ENCODE measurements at places on chromosomes 7 and 10. TPM values are rescaled to one million over a fixed set of nuclear protein-coding genes. Genes with fewer than 3 reads are reported as not detected.

The IL6 gene
- 0.41 TPM for total RNA-seq

The ETV1 gene
- 91.2 TPM for total RNA-seq

The SPDYE11 gene
- total RNA-seq: not detected

The CREB5 gene
- 2.7 TPM for total RNA-seq

The CAMK1D gene
- 10.6 TPM for total RNA-seq

The PDE1C gene
- total RNA-seq: 0.67 TPM

The DGKI gene
- total RNA-seq: 0.71 TPM

The BAIAP2L1 gene
- total RNA-seq: 42.0 TPM

The TMEM139 gene
- total RNA-seq: 4.4 TPM

The FAM13C gene
- 0.23 TPM for total RNA-seq

The PRR15 gene
- 7.9 TPM for total RNA-seq

The GPR37 gene
- total RNA-seq: 17.4 TPM

The VAX1 gene
- not detected for total RNA-seq

The ANKRD30A gene
- total RNA-seq: not detected

The TMEM254 gene
- total RNA-seq: 26.9 TPM

The HPSE2 gene
- 0.58 TPM for total RNA-seq

The FOXI2 gene
- 1.0 TPM for total RNA-seq

The ZDHHC4 gene
- total RNA-seq: 50.2 TPM

The PTPN20 gene
- total RNA-seq: not detected

The GLI3 gene
- 31.1 TPM for total RNA-seq

The ANKRD61 gene
- 0.42 TPM for total RNA-seq

The TSPAN12 gene
- total RNA-seq: 17.9 TPM

The GIMAP5 gene
- not detected for total RNA-seq

The DNMBP gene
- 26.7 TPM for total RNA-seq

The HTR5A gene
- not detected for total RNA-seq

The C10orf67 gene
- 0.11 TPM for total RNA-seq

The PAX2 gene
- total RNA-seq: not detected

The FGFR2 gene
- total RNA-seq: 81.6 TPM

The CRTAC1 gene
- total RNA-seq: 0.91 TPM

The FAM237B gene
- not detected for total RNA-seq

The FAM200A gene
- total RNA-seq: 7.5 TPM

The CCDC3 gene
- 3.8 TPM for total RNA-seq

The MKI67 gene
- total RNA-seq: 83.3 TPM

The HSPA12A gene
- 6.9 TPM for total RNA-seq

The SLC13A1 gene
- total RNA-seq: not detected

The FLNC gene
- total RNA-seq: 12.0 TPM

The APBB1IP gene
- not detected for total RNA-seq

The KIAA1217 gene
- 13.6 TPM for total RNA-seq

The GRM8 gene
- total RNA-seq: 2.8 TPM

The HTRA1 gene
- total RNA-seq: 15.8 TPM

The ZFAND2A gene
- total RNA-seq: 15.5 TPM
